ENCODE measurements at places on chromosomes 3 and 15.
A peak's percentile ranks its signal among the peaks of the same experiment; 100 is the strongest.

DNA sequence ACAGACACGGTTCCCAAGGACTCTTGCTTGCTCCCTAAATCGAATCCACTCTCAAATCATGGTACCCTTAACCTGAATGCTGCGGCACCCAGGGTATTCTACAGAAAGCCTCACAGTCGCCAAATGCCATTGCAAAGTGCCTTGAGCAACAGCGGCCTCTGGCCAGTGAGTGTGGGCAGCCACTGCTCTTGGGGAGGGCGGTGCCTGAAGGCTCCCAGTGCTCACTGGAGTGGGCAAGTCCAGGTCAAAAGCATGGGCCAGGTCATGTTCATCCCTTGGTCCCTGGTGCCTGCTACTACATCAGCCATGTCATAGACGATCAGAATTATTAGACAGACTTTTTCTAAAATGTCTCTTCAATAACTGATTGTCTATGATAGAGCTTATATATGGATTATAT, 82.5 kb downstream of the ADAMTS17 start:
- no peak for DNase-seq

GRCh38 chr3:186783058-186783730, at the start of gene EIF4A2:
Gene EIF4A2 (plus strand): TSS chr3:186783577. CDS start chr3:186783611, 34 bp downstream.
- peak; percentile 66 for DNase-seq

DNA sequence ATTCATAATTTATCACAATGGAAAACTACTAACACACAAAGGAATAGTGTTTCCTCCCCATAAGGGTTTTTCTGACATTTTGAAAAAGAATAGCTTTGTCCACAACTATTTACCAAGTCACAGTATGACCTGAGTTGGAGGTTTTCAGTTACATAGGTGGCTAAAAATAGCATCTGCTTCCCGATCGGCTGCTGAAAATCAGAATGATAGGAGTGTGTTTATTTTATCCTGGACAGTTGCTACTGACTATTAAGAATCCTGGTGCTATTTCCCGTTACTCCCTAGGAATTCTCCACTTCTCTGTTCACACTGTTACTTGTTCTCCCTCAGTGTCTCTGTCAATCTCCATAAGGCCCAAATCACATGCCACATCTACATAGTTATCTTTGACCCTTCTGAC, 353.9 kb upstream of the RARB start:
- no peak for DNase-seq

- no peak for DNase-seq
Measured at GRCh38 chr3:58496206-58496857, 4.4 kb downstream of the KCTD6 start.

- DNase-seq: no peak
Measured at GRCh38 chr15:48896869-48897814, 19.2 kb downstream of the EID1 start.

- DNase-seq: peak; percentile 84
Measured at GRCh38 chr3:134312072-134312872, 61.6 kb upstream of the RYK start.

DNA sequence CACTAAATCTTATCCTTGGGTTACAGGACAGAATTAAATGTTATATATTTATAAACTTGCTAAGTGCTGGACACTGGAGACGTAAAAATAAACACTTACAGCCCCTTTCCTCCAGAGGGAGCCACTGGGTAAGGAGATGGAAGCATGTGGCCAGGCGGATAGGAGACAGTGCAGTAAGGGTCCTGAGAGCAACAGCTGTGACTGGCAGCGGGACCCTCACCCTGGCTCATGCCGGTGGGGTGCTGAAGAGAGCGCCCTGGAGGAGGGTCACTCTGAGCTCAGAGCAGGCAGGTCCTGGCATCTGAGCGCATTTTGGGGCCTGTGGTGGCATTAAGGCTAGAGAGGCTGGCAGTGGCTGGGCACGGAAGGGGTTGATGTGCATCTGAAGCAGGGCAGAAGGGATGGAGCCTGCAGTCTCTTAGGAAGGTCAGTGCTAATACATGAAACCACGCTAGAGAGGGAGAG, 16.0 kb downstream of the SEC61A1 start:
- no peak for DNase-seq

DNA sequence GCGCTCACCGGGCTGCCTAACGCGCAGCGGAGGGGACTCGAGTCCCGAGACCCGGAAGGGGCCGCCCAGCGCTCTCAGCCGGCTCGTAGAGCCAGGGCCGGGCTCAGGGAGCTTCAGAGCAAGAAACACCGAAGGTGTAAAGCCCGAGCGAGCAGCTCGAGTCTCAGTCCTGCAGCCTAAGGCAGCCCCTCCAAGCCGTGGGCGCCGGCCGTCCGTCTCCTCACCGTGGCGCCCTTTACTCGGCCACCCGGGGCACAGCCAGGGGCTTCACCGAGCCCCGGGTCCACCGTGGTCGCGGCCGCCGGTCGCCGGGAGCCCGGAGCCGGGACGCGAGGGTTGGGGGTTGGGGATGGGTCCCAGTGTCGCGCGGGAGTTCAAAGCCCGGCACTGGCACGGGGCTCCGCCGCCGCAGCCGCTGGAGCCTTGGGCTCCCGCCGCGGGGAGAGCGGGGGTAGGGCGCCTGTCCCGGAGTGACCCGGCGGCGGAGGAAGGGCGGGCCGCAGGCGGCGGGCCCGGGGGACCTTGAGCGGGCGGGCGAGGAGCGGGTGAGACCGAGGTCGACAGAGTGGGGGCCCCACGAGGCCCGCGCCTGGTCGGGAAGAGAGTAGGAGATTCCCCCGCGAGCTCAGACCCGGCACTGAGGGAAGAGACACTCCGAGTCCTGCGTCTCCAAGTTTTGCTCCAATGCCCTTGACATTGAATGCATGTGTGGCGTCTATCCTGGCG, 26.9 kb upstream of the THRB start:
- DNase-seq: no peak

DNA sequence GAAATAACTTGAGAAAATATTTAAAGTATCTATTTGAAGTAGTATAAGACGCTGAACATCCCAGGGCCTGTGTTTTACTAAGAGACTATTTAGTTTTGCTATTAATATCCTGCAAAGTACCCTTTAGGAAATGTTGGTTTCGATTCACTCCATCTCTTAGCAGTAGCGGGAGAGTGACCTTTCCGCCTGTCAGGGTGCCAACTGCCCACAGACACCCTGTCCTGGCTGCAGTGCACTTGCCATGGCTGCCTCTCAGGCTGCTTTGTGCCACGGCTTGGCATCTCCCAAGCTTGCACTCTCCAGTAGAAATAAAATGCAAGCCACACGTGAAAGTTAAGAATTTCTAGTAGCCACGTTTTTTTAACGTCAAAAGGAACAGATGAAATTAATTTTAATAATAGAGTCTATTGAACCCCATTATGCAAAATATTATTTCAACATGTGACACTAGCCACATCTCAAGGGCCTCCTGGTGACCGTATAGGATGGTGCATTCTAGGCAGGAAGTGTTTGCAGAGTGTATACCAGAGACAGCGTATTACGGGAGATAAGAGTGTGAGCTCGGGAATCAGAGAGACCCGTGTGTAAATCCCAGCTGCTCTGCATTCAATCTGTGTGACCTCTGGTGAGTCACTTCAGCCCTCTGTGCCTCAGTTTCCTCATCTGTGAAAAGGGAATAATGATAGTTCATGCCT, 19.8 kb downstream of the ADAMTS9 start:
- DNase-seq: no peak

DNA sequence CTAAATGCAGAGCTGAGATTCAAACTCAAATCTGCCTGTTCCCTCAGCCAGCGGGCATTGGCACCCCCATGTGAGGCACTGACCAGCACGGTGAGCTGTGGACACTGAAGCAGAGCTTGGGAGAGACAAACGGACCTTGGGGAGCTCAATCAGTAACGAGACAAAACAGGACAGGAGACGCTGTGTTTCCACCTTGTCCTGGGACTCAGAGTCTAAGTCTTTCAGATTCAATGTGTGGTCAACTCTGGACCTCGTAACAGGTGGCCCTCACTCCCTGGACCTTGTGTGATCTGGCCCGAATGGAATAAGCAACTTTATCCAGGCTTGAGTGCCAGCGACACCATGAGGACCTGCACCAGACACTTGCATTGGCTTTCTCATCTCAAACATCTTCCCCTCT, 232.5 kb downstream of the UACA start:
- DNase-seq: no peak

- no peak for DNase-seq
Measured at GRCh38 chr3:161555320-161555719, 58.7 kb downstream of the OTOL1 start.

DNA sequence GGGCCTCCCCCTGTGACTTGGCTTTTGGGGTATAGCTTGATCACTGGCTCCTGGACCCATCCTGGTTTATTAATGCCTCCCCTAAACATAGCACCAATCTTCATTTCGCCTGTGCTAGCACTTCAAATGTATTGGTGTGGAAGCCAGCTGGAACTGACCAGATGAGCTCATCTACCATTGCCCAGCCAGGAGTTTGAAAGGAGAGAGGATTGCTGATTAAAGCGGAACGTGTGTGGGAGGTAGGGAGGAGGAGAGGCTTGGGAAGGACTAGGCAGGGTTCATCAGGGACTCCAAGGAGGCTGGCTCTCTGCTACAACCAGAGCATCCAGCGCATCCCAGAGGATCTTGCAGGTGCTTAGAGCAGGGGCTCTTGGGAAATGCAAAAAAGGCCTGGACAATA, 34.4 kb upstream of the TLE3 start:
- no peak for DNase-seq

- DNase-seq: no peak
Measured at GRCh38 chr15:67146875-67147381, 81.5 kb downstream of the SMAD3 start.

- DNase-seq: no peak
Measured at GRCh38 chr15:99016680-99017321, 9.2 kb upstream of the PGPEP1L start.

DNA sequence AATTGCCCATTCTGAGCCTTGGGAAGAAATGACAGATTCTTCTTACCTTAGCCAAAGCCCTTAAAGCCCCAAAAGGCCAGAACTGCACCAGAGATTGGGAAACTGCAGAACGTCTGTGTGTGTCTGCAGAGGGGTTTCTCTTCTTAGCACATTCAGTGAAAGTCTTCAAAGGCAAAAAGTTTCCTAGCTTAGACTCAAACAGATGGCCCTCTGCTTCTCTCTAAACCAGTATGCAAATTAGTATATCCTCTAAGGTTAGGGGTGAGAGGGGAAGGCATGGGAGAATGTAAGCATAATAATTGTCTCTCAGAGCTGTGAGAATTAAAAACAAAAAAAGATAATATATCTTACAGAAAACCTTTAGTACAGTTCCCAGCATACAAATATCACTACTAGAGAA, 334.0 kb upstream of the MCTP2 start:
- DNase-seq: no peak

DNA sequence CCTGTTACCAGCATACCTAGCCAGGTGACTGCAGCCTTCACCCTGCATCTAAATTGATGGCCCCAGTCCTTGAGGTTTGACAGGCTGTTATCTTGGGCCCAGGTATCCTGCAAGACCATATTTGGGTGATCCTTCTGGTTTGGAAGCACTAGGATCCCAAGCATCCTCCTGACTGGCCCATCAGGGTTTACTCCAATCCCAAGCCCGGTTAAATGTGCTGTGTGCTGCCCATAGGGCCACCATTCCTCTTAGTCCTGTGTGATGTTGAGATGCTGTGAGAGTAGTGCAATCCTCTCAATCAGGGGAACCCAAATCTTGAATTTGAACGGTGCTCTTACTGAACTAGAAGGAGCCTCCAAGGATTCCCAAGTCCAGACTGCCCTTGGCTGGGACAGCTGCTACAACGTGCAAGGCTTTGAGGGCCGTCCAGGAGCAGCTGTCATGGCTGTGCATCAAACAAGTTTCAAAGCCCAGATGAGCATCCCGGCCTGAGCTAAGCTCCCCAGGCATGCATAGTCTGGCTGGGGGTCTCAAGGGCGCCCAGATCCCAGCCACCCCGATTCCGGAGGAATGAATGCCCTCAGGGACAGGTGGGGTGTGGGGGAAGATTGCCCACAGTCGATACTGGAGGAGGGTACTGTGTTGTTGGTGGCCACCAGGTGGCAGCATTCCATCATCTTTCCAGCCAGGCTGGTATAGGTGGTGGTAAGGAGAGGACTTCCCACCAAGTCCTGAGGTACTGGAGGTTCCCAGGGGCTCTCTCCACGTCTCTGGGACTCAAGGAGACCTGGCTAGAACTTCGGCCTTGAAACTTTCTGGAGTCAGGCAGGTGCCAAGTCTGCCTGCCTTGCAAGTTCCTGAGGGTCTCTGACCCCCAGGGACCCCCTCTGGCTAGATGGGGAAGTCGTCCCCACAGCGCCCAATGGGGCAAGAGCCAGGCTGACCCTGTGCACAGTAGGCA, 32.6 kb downstream of the RBM5 start:
- DNase-seq: peak; percentile 47

DNA sequence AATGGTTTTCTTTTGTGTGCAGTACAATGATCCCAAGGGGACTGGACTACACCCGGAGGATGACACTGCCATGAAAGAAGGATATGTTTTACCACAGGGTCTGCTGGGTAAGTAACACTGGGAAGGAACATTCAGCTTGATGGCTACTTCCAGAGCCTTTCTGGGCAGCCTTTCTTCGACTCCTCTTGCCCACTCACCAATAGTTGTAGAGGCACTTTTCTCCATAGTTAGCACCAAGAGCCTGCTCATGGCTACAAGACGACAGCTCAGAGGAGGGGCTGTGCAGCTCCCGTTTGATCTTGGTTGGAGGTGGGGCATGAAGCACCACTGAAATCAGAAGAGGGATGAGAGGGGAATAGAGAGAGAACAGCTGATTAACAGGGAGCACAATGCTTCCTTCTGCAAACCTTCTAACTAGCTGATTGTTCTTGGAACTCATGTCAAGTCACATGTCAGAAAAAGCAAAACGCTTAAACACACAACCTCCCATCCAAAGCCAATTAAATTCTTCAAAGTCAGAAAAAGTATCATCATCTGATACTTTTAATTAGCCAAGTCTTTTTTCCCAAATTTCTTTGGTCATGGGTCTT, 27.9 kb downstream of the ETV5 start:
- DNase-seq: no peak

DNA sequence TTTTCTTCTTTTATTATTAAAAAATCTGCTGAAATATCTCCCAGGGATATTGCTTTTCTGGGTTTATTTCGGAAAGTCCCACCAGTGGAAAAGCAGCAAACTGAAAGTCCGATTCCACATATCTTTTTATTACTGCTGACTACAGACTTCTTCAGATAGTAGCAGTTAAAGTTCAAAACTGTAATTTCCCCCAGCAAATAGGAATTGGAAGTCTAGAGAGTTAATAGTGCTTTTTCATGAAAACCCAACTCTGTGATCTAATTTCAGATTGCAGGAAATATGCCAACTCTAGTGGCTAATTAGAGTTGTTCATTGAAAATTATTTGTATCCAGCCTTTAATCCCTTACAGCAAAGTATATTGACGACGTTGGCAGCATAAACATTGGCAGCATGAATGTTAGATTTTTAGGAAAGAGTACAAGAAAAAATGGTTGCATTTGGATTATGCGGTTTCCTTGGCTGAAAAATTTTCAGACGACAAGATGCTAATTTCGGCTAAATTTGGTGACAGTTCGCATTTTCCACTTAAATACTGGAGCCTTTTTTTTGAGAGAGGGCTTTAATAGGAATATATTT, 472.9 kb upstream of the CBLB start:
- no peak for DNase-seq

DNA sequence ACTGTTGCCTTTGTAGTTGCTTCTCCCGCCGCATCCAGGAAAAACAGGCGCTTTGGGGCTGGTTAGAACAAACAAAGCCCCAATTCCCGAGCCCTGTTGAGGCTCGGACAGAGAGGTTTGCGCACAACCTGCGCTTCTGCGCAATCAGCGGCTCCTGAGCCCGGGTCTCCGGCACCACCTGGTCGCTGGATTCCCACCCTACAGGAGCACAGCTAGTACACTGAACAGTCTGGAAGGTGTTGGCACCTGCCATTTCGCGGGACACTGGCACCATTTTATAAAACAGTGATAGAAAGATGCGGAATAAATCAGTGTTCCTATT, 13.8 kb downstream of the ZIC4 start:
- no peak for DNase-seq
